Activated CD8-positive, alpha-beta T cell treated with anti-CD3 and anti-CD28 coated beads for 36 hours (primary cell): ENCODE measurements at places on chromosomes 12 and 14. TPM values are rescaled to one million over a fixed set of nuclear protein-coding genes. Genes with fewer than 3 reads are reported as not detected.

The PLEKHG7 gene
- total RNA-seq: not detected

The BCL11B gene
- total RNA-seq: 53.0 TPM

The INSM2 gene
- not detected for total RNA-seq

The MYH7 gene
- total RNA-seq: not detected

DNA sequence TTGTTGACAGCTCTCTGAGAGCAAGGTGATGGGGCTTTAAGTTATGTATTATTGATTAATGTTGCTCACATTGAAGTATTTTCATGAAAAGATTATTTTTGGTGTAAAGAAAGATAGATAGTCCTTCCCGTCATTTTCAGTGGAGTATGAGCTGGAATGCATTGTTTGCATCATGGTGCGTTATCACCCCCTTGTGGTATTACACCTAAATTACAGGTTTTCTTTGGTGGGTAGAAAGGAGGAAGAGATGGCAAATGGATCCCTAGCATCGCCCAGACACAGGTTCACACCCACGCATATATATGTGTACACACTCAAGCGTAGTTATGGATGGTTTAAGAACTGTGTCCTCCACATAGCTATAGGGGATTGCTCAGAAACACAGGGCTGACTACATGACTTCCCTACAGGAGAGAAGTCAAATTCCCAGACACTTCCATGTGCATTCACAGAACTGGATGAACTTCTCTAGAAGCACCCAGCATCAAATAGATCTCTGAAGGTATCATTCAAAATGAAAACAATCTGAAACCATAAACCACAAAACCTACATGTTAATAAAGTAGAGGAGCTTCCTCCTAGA lies 14.4 kb upstream of the SERPINA10 start:
- peaks cover 10% of the 10 kb centered on the region for H3K27me3 ChIP-seq
- DNase-seq: no peak
- no peaks in the 10 kb centered on the region for H3K4me1 ChIP-seq
- no peak overlapping the region for H3K27ac ChIP-seq
- H3K4me3 ChIP-seq: no peak overlapping the region

DNA sequence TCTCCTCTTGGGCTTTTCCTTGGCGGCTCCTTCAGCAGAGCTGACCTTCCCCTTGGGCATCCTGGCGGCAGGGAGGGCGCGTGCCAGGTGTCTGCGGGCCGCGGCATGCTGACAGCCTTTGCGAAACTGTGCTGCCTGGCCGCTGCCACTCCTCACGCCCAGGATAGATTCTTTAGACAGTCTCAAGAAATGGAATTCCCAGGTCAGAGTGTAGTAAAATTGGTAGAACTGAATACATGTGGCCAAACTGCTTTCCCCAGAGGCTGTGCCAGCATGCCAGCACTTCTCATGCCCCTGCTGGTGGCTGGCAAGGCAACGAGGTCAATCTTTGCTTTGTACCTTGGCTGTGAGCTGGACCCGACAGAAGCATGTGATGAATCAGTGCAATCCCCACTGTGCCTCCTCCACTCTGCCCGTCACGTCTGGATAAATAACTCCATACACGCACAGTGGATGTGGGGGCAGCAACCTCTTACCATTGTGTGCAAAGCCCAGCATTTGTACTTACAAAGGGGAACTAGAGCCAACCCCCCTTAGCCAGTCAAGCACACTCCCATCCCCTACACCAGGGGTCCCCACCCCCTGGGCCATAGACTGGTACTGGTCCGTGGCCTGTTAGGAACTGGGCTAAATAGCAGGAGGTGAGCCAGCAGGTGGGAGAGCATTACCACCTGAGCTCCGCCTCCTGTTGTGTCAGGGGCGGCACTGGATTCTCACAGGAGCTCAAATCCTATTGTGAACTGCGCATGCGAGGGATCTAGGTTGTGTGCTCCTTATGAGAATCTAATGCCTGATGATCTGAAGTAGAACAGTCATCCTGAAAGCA lies 90.9 kb downstream of the ACTN1 start:
- H3K27me3 ChIP-seq: no peaks in the 10 kb centered on the region
- peaks cover 43% of the 10 kb centered on the region for H3K36me3 ChIP-seq
- no peak for DNase-seq
- H3K27ac ChIP-seq: no peak overlapping the region
- H3K4me3 ChIP-seq: no peak overlapping the region

DNA sequence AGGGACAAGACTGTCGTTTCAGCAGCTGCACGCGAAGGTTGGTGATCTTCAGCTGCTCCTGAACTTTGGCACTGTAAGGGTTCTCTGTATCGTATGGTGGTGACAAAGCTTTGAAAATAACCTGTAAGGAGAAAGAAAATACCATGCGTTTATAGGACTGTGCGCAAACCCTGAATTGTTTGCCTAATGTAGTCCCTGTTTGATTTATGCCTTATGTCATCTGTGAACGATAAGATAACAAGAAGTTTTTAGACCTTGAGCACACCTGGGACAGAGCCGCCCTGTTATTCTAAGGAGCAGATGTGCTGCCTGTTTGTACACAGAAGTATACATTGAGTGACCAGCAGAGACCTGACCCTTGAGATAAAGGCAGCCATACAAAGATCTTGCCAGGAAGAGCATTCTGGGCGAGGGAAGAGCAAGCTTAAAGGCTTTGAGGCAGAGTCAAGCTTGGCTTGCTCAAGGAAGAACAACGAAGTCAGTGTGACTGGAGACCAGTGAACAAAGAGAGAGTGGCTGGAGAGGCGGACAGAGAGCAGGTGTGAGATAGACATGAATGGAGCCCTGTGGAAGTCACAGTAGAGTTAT lies 52.4 kb downstream of the NTN4 start:
- DNase-seq: no peak
- H3K27ac ChIP-seq: no peak overlapping the region
- H3K27me3 ChIP-seq: no peaks in the 10 kb centered on the region
- no peaks in the 10 kb centered on the region for H3K36me3 ChIP-seq
- no peak overlapping the region for H3K4me3 ChIP-seq
- H3K4me1 ChIP-seq: no peaks in the 10 kb centered on the region

DNA sequence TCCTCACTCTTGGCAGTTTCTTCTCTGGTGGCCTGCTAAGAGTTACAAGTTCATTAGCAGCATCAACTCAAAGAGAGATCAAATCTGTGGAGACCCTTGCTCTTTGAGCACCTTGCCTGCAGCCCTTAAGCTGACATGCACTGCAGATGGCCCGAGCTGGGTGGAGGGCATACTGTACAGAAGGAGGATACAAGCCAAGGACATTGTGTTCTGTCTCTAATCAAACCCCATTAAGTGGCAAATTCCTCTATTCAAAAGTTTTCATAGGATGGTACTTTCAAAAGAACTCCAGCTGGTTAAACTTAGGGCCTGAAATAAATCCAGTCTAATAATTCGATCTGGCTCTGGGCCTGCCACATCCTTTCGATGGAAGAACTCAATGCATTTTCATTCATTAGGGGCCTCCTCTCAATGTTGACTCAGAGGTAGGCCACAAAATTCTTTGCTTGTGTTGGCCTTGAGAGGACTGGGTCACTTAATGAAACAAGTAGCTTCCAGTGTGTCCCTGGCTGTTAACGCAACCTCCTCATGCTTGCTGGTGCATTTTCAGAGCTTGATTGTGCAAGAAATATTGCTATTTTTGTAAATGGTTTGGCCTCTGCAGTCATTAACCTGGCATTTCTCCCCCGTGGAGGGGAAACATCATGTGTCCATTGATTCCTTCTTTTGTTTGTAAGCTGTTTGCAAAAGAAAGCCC lies 318.2 kb downstream of the NUAK1 start:
- H3K4me3 ChIP-seq: no peak overlapping the region
- no peaks in the 10 kb centered on the region for H3K36me3 ChIP-seq
- DNase-seq: no peak
- no peaks in the 10 kb centered on the region for H3K4me1 ChIP-seq
- H3K27me3 ChIP-seq: peaks cover 3% of the 10 kb centered on the region

GRCh38 chr12:108827941-108828340 lies 29.4 kb downstream of the SSH1 start:
- peaks cover 38% of the 10 kb centered on the region for H3K4me1 ChIP-seq
- no peak for DNase-seq
- peaks cover 20% of the 10 kb centered on the region for H3K36me3 ChIP-seq
- H3K27me3 ChIP-seq: no peaks in the 10 kb centered on the region
- H3K4me3 ChIP-seq: no peak overlapping the region

DNA sequence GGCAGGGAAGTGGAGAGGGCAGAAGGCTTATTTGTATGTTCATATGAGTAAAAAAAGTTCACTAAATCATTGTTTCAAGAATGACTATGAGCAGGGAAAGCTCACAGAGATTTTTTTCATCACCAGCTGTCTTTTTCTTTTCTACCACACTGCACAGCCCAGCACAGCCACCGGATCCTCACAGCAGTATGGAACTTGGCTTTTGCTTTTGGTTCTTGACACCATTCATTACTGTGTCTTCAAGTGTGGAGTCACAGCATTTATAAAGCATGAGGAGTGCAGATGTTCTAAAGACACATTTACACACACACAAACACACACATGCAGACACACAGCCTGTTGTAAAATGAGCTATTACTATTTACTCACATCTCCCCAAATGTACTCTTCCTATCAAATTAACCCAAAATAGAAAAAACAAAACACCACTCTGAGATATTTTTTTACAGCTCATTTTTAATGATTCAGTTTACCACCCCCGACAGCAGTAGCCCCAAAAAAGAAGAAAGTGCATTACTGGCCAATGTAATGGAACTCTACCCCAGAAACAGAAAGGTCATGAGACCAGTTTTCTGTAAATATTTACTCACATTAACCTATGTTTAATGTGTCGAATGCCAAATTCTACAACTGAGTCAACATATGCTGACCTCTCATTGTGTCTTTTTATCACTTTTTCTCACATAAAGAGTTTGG lies 60.5 kb downstream of the BTG1 start:
- peak; percentile 31 for DNase-seq
- H3K4me1 ChIP-seq: peaks cover 44% of the 10 kb centered on the region
- H3K36me3 ChIP-seq: no peaks in the 10 kb centered on the region
- H3K4me3 ChIP-seq: no peak overlapping the region

DNA sequence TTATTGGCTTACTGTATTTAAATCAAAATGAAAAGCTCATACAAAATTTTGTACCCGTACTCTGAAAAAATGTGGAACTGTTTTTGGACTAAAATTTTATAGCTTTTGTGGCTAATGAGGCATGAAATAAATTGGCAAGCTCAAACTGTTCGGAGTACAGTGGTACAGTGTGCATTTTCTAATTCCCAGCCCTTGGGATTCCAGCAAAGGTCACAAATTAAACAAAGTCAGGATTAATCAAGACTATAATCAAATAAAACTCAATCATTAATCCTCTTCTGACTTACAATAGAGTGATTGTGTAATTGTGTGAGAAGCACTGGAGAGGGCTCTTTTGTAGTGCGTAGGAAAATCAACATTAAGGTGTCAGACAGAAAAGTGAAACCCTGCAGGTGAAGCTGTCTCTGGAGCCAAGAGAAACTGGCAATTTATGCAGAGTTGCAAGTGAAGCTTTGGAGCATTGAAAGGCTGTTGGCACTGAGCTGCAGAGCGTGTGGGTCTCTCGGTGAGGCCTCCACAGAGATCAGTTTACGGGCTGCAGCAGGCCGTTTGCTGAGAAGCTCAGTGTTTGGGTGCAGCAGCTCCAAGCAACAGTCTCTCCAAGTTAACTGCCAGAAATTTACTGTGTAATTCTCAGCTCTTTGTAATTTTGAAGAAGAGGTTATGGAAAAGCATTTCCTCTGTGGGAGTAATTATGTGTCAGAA lies 275.9 kb downstream of the FBXL14 start:
- H3K4me1 ChIP-seq: peaks cover 6% of the 10 kb centered on the region
- no peak overlapping the region for H3K4me3 ChIP-seq
- no peaks in the 10 kb centered on the region for H3K27me3 ChIP-seq
- H3K36me3 ChIP-seq: peaks cover 19% of the 10 kb centered on the region
- H3K27ac ChIP-seq: no peak overlapping the region

DNA sequence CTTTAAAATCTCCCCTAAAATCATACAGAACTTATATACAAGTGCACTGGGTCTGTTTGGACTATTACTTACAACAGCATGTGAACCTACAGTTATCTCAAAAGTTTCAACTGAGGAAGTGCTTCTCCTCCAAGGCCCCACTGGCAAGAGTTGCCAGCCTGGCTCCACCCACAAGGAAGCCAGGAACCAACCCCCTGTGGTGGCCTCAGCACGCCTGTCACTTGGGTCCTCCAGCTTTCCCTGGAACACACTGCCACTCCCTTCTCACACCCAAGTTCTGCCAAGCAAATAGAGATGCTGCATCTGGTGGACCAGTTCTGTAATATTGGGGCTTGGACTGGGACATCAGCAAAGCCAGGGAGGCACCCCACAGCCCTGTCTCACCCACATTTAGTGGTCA lies 115.4 kb downstream of the GCH1 start:
- DNase-seq: no peak
- no peaks in the 10 kb centered on the region for H3K27me3 ChIP-seq
- H3K4me1 ChIP-seq: peaks cover 4% of the 10 kb centered on the region
- no peak overlapping the region for H3K27ac ChIP-seq
- no peaks in the 10 kb centered on the region for H3K36me3 ChIP-seq

GRCh38 chr14:70664698-70665447 lies 23.2 kb downstream of the TTC9 start:
- peak overlapping the region; percentile 28 for H3K4me3 ChIP-seq
- H3K36me3 ChIP-seq: peaks cover 15% of the 10 kb centered on the region
- H3K4me1 ChIP-seq: peaks cover 67% of the 10 kb centered on the region
- no peak for DNase-seq

GRCh38 chr12:40587970-40588369 lies 104.3 kb upstream of the CNTN1 start:
- no peak for DNase-seq
- no peak overlapping the region for H3K27ac ChIP-seq
- no peaks in the 10 kb centered on the region for H3K4me1 ChIP-seq
- no peaks in the 10 kb centered on the region for H3K27me3 ChIP-seq
- no peaks in the 10 kb centered on the region for H3K36me3 ChIP-seq

DNA sequence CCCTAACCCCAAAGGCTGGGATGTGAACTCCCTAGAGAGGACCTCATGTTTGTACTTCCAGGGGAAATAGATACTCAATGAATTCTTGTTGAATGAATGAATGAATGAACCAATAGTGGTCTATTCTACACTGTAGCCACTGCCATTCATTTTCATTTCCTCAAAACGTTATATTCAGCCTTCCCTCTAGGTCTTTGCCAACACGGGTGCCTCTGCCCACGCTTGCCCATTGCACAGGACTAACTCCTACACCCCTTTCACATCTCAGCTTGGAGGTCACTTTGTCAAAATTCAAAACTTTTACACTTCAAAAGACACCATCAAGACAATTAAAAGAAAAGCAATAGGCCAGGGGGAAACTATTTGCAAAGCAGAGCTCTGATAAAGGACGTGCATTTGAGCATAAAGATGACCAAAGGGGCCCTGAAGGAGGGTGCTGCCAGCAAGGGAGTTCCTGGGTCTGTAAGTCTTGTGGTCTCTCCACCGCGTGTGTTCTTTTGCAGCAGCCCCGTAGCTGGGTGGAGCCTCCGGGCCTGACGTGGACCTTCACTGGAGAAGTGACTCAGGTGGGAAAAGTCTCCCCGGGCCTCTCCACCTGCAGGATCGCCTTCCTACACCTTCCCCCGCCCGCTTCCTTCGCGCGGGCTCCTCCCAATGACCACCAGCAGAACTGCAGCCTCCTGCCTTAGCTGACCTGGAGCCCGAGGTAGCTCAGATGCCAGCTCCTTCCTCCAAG lies 31.5 kb downstream of the TMEM63C start:
- no peaks in the 10 kb centered on the region for H3K36me3 ChIP-seq
- H3K4me1 ChIP-seq: no peaks in the 10 kb centered on the region
- DNase-seq: peak; percentile 57
- H3K4me3 ChIP-seq: no peak overlapping the region
- H3K27me3 ChIP-seq: peaks cover 15% of the 10 kb centered on the region
